ENCODE measurements at places on chromosomes 16 and 17.

DNA sequence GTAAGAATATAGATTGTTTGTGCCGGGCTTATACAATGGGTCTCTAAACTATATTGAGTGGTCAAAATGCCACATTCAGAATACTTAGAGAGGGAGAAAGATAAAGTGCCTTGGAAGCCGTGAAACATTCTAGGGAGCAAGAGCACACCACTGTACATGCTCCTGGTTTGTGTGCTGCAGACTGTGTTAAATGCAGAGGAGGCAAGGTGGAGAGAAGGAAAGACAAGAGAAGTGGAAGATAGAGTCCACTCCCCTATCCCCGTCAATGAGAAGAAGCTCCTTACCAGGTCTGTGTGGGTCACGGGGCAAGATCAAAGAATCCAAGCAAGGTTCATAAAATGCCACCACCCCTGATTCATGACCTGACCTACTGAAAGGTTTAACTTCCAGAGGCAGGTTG lies 267.1 kb upstream of the TBX2 start:
- DNase-seq: no peak

- DNase-seq: no peak
Measured at GRCh38 chr17:79466562-79467350, 144.1 kb downstream of the RBFOX3 start.

- no peak for DNase-seq
Measured at GRCh38 chr17:75981019-75981615, 2.1 kb downstream of the TEN1 start.

DNA sequence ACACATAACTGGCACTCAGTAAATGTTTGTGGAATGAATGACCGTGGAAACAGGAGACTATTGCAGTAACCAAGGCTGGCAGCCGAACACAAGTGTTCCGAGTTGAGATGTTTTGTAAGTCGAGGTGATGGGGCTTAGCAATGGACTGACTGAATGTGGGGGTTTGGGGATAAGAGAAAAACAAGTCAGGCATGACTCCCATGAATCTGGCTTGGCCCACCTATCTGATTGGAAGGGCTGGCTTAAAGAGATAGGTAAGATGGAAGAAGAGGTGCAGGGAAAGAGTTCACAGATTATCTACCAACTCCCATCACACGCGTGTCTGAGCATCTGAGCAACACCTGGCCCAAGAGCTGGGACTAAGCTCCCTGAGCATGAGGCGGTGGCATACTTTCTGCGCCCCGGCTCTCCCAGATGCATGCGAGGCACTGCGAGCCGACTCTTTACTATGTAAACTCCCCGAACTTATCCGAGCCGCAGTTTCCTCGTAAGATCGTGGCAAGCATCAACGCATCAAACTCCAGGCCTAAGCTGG lies 539 bp downstream of the IFT20 start:
- no peak for DNase-seq

DNA sequence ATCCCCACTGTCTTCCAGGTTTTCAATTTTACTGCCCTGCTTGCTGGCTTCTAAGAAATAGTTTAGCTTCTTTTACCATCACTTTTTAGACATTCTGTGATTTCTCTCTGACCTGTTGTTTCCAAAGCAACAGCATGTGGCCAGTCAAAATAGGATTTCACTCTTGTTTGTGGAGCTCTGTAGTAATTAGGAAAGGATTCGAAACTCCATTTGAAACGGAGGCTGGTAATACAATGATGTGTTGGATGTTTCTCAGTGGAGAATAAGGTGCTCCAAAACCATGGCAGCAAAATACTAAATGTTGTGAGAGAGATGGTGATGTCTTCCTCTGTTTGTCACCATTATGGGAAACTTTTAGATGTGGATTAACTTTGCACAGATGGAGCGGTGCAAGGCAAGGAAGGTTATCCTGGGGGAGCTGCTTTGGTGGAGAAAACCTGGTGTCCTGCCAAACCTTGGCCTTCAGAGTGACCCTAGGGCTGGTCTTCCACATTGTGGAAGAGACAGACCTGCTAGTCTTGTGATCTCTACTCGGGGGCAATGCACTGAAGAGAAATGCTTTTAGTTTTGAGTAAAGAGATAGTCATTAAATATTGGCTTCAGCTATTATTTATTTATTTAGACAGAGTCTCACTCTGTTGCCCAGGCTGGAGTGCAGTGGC lies 79.4 kb downstream of the PRKCA start:
- DNase-seq: no peak

DNA sequence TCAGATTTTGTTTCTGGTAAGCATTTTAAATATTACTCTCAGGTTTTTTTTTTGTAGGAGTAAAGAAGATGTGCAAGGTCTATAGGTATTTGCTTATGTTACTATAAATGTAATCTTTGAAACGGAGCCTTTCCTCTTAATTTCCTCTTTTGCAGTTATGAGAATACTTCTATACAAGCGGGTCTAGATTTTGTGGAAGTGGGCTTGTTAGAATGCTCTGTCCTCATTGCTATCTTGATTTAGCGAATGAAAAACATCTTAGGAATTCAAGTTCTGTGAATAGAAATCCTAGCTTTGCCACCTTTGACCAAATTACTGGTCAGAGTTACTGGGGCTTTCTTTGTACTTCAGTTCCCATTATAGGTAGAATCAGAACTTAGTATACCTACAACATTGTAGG lies 80.3 kb downstream of the EFCAB13 start:
- DNase-seq: no peak

DNA sequence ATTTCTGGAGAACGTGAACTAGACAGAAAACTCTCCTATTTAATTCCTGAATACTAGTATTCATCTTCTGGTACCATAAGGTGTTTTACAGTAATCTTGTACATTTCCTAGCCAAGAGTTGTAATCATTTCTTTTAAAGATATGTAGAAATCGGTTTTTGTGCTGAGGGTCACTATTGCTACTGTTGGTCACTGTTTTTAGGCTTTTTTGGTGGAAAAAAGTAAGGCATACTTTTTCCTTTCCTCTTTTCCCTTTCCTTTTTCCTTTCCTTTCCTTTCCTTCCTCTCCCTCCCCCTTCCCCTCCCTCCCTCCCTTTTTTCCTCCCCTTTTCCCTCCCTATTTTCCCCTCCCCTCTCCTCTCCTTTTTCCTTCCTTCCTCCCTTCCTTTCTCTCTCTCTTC lies 706.4 kb upstream of the GOT2 start:
- DNase-seq: no peak

GRCh38 chr16:11022002-11022401 lies 77.6 kb downstream of the CLEC16A start:
- DNase-seq: no peak

- peak; percentile 50 for DNase-seq
Measured at GRCh38 chr17:3385869-3386816, at the start of gene OR3A2. Gene OR3A2 (minus strand): TSS chr17:3386308.

DNA sequence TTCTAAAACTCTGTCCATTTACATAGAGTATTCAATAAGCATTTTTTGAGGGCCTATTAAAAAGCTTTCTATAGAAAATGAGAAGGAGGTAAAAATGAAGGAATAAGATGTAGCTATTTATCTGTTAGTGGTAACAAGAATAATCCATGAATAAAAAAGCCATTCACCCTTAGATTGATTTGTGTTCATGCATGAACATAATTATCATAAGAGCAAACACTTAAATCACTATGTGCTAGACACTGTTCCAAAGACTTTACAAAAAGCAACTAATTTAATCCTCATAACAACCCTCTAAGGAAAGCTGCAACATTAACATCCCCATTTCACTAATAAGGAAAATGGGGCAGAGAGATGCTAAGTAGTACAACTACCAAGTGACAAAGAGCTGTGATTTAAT lies 6.6 kb downstream of the CCDC47 start:
- DNase-seq: no peak

DNA sequence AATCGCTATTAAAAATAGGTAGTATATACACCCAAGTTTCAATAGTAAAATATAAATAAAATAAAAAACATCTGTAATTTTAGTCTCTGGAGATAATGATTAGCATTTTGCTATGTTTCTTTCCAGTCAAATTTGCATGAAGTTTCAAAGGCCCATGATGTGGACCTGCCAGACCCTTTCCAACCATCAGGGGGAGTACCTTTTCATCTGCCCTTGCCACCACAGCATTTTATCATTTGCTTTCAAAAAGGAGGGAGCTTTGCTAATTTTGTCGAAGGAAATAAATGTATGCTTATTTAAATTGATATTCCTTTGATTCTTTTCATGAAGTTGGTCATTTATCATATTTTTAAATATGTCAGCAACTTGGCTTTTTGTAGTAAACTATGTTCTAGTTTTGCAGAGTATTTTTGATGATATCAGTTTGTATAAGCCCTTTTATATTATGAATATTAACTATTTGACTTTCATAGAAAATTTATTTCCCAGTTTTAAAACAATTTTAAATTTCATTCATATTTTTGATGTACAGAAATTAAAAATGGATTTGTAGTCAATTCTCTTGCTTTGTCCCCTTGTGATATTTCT lies 115.2 kb upstream of the NETO2 start:
- DNase-seq: peak; percentile 42

Data from Jurkat, Clone E6-1 (cell line).